Left ventricle myocardium inferior (tissue), 1 donor: ENCODE measurements at places on chromosomes 6 and 20. TPM values are rescaled to one million over a fixed set of nuclear protein-coding genes. Genes with fewer than 3 reads are reported as not detected.

Gene UNC5CL
- total RNA-seq, result 0.27 TPM

Gene CLVS2
- total RNA-seq, result 0.05 TPM

Gene TENT5A
- total RNA-seq, result 44.4 TPM

DNA sequence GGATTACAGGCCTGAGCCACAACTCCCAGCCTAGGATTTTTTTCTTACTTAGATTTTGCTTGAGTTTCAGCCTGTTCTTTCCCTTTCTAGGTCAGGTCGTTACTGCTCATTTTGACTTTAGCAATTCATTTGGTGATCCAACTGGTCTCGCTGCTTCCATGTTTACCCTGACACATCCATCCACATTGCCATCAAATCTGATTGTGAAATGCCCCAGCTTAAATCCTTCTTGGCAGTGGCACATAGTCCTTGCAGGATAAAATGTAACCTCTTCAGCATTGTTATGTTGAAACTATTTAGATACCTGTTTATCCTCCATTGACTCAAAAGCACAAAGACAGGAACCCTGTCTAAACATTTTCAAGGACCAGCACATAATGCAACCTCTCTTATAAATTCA is 77.2 kb downstream of the DNAH8 start:
- no peak for DNase-seq

- no peak for DNase-seq
Measured at GRCh38 chr6:154266560-154267099, 90.0 kb downstream of the IPCEF1 start.

GRCh38 chr6:1527073-1527457 is 82.7 kb upstream of the FOXC1 start:
- DNase-seq, result peak; percentile 65

- no peak for DNase-seq
Measured at GRCh38 chr20:37981568-37981967, 51.7 kb downstream of the TTI1 start.

DNA sequence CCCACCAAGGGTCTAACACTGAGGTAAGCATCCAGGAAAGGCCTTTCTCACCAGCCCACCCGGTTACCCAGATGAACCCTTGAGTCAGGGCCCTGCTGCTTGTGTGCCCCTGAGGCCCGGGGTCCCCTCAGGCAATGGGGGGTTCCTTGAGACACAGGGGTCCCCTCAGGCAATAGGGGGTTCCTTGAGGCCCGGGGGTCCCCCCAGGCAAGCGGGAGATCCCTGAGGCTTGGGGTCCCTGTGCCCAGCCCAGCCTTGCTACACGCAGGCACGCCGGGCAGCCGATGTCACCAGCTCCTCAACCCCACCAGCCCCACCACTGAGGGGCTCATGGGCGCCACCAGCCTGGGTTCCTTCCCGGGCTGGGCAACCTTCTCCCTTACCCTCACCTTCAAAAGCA is 247.2 kb downstream of the TTLL2 start:
- DNase-seq, result no peak

DNA sequence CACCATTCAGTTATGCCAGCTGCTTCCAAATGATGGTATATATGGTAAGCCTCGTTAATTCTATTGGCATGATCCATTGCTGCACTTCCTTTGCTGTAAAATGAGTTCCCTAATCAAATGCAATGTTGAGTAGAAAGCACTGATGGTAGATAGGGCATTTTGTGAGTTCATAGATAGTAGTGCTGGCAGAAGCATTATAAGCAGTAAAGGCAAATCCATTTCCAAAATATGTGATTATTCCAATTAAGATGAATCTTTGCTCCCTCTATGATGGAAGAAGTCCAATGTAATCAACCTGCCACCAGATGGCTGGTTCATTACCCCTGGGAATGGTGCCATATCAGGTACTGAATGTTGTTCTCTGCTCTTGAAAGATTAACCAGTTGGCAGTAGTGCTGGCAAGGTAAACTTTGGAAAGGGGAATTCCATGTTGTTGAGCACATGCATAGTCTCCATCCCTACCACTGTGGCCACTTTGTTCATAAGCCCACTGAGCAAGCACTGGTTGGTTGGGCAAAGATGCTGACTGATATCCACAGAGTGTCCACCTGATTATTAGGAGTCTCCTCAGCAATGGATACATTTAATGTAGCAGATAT is 5.6 kb upstream of the TBPL1 start:
- no peak for DNase-seq

DNA sequence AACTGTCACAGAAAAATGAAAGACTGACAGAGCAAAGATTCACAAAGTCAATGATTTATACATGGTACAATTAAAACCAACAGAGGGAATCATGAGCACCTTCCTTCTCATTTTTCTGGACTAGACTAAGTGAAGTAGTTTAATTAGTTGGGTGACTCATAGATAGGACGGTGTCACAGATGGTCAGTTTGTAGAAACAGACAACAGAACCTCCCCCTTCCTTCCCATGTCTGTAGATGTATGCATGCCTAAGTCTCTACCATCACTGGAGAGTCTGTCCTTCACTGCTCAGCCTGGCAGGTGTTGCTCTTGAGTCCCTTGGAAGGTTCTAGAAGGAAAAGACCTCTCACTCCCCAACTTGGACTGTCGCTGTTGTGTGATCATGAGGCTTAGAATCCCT is 75.4 kb upstream of the EEF1E1 start:
- DNase-seq, result no peak

DNA sequence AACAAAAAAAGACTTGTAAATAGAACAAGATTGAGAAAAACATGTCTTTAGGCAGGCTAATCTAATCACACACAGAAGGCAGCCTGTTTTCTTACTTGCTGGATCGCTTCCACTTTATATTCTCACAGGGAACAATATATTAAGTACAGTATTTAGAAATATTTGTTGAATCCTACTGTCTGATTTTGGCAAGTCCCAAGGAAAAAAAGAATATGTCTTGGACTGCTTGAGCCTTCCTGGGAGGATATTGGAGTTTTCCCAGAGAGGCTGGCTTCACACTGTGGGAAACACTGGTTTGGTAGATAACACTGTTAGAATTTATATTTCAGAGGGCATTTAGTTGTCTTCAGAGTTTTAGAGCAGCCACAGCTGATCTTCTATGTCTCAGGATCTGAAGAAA is 229.7 kb downstream of the PRL start:
- DNase-seq, result no peak

- no peak for DNase-seq
Measured at GRCh38 chr20:35360033-35360432, 51.7 kb downstream of the UQCC1 start.

DNA sequence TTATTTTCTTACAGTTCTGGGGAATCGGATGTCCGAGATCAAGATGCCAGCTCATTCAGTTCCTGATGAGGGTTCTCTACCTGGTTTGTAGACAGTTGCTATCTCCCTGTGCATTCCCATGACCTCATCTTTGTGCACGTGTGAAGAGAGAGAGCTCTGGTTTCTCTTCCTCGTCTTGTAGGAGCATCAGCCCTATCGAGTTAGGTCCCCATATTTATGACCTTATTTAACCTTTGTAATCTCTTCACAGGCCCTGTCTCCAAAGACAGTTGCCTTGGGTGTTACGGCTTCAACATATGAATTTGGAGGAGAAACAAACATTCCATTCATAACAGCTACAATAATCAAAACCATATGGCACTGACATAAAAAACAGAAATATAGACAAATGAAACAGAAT is 455.3 kb downstream of the HACE1 start:
- no peak for DNase-seq
